CD8-positive, alpha-beta memory T cell (primary cell): ENCODE measurements at places on chromosomes 4 and X. TPM values are rescaled to one million over a fixed set of nuclear protein-coding genes. Genes with fewer than 3 reads are reported as not detected.

DNA sequence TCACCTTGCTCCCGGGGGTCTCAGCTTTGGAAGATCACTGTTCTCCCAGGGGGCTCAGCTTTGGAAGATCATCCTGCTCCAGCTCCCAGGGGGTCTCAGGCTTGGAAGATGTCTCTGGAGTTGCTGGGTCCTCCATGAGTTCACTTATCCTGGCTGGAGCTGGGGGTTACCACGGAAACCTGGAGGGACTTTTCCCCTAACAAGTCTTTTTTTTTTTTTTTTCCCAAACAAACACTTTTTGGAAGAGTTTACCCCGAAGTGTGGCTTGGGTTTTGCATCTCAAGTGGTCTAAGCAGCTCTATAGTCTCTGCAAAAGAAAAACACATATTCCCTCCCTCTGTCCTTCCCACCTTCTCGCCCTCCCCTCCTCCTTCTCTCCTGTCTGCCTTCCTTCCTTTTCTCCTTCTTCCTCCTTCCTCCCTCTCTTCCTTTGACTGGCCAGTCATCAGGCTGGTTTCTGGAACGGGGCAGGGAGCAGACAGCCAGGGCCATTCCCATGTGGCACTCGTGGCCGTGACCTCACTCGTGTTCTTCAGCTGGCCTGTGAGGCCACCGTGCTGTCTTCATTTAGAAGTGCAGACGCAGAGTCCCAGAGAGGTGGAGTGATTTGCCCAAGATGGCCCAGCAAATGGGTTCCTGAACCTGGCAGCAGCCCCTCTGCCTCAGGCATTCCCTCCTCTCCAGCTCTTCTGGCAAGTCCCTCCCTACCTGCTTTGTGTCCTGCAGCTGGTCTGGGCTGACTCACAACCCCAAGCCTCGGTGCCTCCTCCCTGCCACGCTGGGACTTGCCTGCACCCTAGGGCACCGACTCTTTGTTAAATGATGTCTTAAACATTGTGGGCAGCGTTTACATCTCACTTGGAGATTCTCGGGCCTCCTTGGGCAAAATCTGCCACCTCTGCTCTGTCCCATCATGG, 25.9 kb upstream of the HMX1 start:
- H3K27ac ChIP-seq: no peak overlapping the region
- no peak for DNase-seq
- no peak overlapping the region for H3K4me3 ChIP-seq
- no peaks in the 10 kb centered on the region for H3K36me3 ChIP-seq

DNA sequence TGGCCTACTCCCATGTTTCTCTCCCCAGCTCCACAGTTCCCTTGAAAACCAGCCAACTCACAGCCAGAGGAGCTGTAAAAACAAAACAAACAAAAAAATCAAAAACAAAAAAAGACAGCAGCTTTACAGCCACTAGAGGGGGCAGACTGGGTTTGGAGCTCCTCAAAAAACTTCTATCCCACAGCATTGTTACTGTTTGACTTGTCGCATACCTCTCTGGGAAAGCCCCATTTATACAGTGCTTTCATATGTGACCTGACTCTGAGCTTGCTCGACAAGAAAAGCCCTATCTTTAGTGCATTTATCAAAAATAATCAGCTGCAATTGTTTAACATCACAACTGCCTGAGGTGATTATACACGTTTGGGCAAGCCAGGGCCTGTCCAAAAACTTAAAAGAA, 21.6 kb downstream of the TSPAN6 start:
- H3K36me3 ChIP-seq: no peaks in the 10 kb centered on the region
- no peaks in the 10 kb centered on the region for H3K4me1 ChIP-seq
- DNase-seq: no peak
- no peak overlapping the region for H3K4me3 ChIP-seq
- no peak overlapping the region for H3K27ac ChIP-seq
- H3K27me3 ChIP-seq: no peaks in the 10 kb centered on the region

GRCh38 chr4:78652282-78652876, 100.8 kb downstream of the ANXA3 start:
- H3K4me3 ChIP-seq: no peak overlapping the region
- H3K36me3 ChIP-seq: no peaks in the 10 kb centered on the region
- peaks cover 7% of the 10 kb centered on the region for H3K4me1 ChIP-seq
- no peak overlapping the region for H3K27ac ChIP-seq
- H3K27me3 ChIP-seq: no peaks in the 10 kb centered on the region
- DNase-seq: no peak

DNA sequence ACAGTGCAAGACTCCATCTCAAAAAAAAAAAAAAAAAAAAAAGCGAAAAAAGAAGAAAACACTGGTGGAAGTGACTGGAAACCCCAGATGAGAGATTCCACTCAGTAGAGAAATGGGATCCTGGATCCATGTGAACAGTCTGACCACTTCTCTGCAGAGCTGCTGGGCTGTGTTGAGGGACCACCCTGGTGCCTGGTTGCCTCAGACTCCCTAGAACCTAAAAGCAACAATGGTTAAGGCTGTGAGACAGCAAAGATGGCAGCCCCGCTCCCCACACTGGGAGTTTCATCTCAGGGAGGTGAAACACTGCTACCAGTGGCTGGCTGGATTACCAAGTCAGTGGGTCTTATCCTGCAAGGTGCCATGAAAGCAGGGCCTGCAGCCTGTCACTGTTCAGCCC, 152.8 kb upstream of the ARSJ start:
- no peak overlapping the region for H3K27ac ChIP-seq
- H3K36me3 ChIP-seq: no peaks in the 10 kb centered on the region
- no peak overlapping the region for H3K4me3 ChIP-seq

DNA sequence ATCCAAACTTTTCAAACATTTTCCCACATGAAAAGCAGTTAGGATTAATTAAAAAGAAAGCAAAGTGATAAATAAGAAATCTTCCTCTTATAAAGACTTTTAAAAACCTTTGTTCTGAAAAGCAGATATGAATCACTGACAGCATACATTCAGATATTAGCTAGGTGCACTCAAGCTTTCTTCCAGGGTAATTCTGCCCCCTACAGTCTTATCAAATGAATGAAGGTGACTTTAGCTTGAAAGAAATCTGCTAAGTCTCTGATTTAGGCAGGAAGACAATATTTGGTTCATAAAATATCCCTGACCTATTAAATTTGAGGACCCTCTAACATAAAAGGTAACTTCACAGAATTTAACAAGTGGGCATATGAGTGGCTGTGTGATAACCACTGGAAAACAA, 209.1 kb upstream of the FAM47A start:
- no peaks in the 10 kb centered on the region for H3K36me3 ChIP-seq
- H3K27ac ChIP-seq: no peak overlapping the region
- H3K27me3 ChIP-seq: no peaks in the 10 kb centered on the region
- no peak overlapping the region for H3K4me3 ChIP-seq
- no peak for DNase-seq

DNA sequence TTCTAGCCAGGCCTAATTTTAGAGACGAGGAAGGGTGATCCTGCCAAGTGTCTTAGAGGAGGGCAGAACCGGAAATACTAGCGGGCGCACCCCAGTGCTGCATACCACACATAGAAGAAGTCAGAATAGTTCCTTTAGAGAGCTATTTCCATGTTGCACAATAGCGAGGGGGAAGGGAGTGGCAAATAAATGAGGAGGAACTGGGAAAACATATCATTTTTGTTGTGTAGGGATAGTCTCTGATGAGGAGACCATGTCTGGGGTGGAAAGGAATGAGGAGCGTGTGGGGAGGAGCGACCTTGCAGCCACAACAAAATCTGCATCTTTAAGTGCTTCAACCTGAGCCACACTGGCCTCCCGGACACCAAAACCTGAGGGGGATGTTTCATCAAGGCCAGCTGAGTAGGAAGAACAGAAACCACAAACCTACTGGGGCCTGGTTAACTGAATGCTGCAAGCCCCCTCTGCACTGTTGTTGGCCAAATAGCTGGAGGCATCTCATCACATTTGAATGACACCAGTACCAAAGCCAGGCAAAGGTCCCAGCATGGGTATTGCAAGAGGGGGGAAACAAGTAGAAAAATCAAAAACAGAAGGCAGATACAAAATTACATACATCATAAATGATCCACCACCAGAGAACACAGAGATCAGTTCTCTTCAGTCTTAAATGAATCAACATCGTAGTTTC, 26.7 kb upstream of the C1QTNF7 start:
- no peak for DNase-seq
- H3K4me1 ChIP-seq: peaks cover 46% of the 10 kb centered on the region
- no peak overlapping the region for H3K27ac ChIP-seq
- H3K27me3 ChIP-seq: no peaks in the 10 kb centered on the region
- peak overlapping the region; percentile 21 for H3K4me3 ChIP-seq

- H3K27ac ChIP-seq: no peak overlapping the region
- no peak for DNase-seq
- H3K36me3 ChIP-seq: no peaks in the 10 kb centered on the region
- H3K4me3 ChIP-seq: no peak overlapping the region
- no peaks in the 10 kb centered on the region for H3K4me1 ChIP-seq
- H3K27me3 ChIP-seq: no peaks in the 10 kb centered on the region
Observed at GRCh38 chrX:68177542-68177941, 255.8 kb downstream of the OPHN1 start.

The VCX3B gene
- not detected for total RNA-seq

The SH3TC1 gene
- 7.5 TPM for total RNA-seq
